Lung (tissue), 17 donors: ENCODE measurements at places on chromosomes 7 and 10. TPM values are rescaled to one million over a fixed set of nuclear protein-coding genes. Genes with fewer than 3 reads are reported as not detected.

DNA sequence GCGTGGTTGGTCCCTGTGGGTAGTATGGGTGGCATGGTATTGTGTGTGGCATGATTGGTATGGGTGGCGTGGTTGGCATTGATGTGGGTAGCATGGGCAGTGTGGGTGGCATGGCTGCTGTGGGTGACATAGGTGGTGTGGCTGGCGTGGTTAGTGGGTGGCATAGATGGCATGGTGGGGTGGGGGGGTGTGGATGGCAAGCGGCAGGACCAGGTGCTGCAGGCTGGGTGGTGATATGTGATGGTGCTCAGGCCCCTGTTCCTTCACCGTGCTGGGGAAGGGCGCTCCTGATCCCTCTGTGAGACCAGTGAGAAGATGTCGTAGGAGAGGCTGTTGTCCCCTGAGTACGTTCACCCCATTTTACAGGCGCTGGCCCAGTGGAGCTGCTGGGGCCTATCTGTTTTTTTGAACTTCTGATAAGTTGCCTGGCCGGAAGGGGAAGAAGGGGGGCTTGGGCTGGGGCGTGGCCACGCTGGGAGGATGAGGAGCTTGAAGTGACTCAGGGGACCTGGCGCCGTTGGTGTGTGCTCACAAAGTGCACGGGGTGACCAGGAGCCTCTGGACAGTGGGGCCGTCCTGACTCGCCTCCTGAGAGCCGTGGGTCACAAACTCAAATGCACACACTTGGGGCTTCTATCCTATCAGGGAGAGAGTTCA, 17.5 kb downstream of the INPP5A start:
- no peak for DNase-seq

DNA sequence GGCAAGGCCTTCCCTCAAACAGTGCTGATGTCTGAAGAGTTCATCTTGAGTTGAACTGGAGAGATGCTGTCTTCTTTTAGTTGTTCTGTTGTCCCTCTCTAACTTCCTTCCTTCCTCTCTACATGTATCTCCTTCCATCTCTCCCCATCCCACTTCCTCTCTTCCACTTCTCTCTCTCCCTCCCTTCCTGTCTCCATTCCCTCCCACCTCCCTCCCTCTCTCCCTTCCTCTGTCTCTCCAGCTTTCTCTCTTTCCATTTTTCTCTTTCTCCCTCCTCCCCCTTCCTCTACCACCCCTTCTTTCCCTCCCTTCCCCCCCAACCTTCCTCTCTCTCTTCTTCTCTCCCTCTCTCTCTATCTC, 40.7 kb upstream of the TNS3 start:
- DNase-seq, result no peak

DNA sequence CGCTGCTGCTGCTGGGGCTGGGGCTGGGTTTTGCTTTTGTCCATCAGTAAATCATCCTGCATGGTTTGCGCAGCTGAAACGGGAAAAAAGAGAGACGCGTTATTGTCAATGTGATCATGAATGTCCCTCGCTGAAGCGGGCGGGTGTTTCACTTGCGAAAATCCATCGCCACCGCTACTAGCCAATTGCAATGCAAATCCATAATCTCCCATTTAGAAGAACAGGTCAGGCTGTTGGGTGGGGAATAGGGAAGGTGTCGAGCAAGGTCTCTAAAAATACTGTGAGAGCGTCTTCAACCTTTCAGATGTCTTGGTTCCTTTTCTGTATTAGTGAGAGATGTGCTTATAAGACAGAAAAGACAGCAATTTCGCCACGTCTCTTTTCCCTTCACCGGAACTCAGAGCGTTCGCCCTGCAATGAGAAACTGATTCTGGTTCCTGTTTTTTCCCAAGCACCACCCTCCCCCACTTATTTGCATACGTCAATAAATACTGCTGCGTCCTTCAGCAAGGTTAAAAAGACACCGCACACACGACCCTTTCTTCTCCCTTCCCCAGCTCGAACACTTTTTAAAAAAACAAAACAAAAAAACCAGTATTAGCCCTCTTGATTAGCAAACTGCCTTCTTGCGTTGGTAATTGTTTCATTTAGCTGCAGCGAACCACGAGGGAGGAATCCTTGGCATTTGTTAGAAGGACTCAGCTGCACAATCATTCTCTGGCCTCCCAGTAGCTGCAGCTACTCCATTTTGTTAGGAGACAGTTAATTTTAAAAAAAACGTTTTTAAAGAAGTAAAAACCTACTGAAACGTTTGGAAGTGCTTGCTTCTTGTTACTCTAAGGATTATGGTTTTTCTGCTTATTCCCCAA, 50.4 kb downstream of the CPEB3 start:
- peak; percentile 90 for DNase-seq

RELN gene
- 3.3 TPM for total RNA-seq

- DNase-seq, result no peak
Observed at GRCh38 chr10:35565602-35566081, 39.5 kb upstream of the GJD4 start.
